ENCODE measurements at places on chromosomes 6 and 20.

DNA sequence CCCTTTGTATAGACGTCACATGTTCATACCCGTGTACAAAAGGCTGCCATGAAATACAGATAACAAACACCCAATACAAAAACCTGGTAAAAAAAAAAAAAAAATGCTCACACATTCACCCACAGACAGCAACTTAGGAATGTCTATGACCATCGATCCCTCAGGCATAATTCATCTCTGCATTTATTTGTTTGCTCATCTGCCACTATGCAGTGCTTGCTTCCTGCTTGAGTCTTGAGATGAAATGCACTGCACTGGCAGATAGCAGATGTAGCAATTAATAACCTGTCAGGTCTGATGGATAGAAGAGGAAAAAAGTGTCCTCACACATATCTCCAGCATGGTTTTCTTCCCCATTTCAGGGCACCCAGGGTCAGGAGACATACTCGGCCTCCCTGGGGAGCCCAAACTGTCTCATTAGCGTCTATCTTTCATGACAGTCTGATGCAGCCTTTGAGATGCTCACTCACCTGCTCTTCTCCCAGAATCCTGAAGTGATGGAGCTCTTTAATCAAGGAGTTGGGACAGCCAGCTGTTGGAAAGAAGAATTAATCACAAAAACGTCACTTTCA lies 295.1 kb upstream of the AGPAT4 start:
- DNase-seq: no peak

- DNase-seq: no peak
Observed at GRCh38 chr6:154696661-154697060, 36.6 kb upstream of the SCAF8 start.

GRCh38 chr6:29813809-29814208 lies 13.8 kb upstream of the HLA-G start:
- DNase-seq: no peak

- no peak for DNase-seq
Observed at GRCh38 chr20:49356676-49357075, 78.8 kb upstream of the ZNFX1 start.

- no peak for DNase-seq
Observed at GRCh38 chr6:159152041-159152440, 17.2 kb upstream of the FNDC1 start.

GRCh38 chr20:10521068-10521831 lies 86.1 kb downstream of the SLX4IP start:
- DNase-seq: no peak

DNA sequence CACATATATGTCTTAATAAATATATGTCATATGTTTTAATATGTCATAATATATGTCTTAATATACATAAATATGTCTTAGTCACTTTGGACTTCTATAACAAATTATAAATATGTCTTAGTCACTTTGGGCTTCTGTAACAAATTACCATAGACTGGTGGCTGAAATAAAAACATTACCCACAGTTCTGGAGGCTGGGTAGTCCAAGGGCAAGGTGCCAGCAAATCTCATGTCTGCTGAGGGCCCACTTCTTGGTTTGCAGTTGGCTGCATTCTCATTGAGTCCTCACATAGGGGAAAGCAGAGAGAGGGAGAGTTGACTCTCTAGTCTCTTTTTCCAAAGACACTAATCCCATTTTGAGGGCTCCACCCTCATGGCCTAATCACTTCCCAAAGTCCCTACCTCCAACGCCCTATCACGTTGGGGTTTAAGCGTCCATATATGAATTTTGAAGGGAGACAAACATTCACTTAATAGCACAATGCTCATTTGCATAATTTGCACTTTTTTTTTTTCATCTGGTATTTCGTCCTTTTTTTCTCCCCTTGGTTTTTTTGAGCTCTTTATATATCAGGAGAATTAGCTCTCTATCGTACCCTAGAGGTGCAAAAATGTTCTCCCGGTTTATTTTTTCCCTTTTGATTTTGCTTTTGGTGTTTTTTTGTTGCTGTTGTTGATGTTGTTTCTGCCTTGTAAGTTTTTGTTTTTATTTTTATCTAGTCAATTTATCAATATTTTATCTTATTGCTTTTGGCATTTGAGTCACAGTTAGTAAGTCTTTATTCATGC lies 266.4 kb downstream of the PLCB1 start:
- no peak for DNase-seq

DNA sequence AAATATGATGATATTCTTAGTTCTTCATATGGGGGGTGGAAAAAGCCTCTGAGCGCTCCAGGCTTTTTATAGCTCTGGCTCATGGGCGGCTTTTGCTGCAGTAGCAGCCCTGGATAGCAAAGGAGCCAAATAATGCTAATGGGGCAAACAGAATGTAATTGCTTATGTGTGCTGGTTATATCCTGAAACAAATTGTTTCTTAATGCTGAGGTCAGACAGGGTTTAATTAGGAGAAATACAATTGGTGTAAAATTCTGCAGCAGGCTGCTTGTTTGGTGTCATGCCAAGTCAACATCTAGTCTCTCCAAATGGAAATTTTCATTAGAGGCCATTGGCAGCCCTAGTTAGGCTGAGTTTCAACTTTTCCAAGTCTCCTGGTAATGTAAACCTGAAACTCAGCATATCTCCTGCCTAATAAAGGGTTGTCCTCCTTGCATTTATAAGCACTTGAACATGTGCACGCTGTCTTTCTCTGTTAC lies 530.1 kb upstream of the NOX3 start:
- DNase-seq: peak; percentile 54

DNA sequence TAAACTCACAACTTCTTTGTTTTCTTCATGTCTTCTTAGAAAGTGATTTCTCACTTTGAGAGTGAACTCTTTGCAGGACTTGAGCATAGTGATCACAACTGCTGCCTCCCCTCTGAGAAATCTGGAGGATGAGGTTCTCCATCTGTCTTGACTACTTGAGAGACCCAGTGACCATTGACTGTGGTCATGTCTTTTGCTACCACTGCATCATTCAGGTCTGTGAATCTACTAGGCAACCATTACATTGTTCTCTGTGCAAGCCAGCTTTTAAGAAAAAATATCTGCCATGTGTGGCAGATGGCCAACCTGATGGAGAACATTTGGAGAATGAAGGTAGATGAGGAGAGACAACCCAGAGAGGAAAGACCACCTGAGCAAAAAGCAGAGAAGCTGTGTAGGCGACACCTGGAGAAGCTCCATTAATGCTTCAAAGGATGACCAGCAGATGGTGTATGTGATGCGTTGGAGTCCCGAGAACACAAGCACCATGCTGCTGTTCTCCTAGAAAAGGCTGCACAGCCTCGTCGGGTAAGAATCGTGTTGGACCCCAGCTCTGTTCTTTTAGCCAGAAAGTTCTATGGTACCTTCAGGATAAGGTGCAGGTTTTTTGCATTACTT lies 25.1 kb upstream of the TRIM26 start:
- DNase-seq: no peak

- no peak for DNase-seq
Observed at GRCh38 chr6:26304797-26305640, 60.0 kb upstream of the BTN3A2 start.

GRCh38 chr20:20358801-20359200 lies 9.1 kb upstream of the INSM1 start:
- no peak for DNase-seq

DNA sequence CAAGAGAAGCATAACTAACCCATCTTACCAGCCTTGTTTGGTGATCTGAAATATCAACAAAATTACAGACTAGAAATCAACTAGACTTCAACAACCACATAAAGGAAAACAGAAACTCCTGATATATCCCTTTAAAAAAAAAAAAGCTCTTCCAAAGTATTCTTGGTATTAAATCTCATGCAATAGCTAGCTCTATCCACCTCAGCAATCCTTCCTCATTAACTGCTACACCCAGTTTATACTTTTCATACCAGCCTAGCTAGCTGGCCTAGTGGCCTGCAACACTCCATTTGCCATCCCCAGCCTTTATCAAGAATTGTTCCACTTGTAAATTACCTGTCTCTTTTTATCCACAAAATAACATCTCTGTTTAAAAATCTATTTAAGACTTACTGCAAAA lies 69.0 kb downstream of the BACH2 start:
- no peak for DNase-seq

GRCh38 chr6:34839666-34840352 lies 47.9 kb downstream of the BLTP3A start:
- DNase-seq: no peak

DNA sequence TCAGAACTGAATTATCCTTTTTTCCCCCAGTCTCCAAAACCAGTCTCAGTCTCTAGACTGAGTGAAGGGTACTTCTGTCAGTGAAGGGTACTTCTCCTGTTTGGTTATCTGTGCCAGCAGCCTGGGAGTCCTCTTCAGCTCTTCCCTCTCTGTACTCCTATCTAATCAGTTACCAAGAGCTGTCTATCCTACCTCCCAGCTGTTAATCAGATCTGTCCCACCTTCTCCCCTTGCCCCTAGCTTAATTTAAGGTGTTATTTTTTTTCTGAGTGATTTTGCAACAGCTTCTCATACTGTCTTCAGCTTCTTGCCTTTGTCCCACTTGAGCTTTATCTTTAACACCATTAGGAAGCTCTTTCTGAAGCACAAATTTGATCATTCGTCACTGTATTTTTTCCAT lies 491.9 kb upstream of the SOX4 start:
- no peak for DNase-seq

- DNase-seq: no peak
Observed at GRCh38 chr6:25478973-25479372, 173.0 kb upstream of the SCGN start.

DNA sequence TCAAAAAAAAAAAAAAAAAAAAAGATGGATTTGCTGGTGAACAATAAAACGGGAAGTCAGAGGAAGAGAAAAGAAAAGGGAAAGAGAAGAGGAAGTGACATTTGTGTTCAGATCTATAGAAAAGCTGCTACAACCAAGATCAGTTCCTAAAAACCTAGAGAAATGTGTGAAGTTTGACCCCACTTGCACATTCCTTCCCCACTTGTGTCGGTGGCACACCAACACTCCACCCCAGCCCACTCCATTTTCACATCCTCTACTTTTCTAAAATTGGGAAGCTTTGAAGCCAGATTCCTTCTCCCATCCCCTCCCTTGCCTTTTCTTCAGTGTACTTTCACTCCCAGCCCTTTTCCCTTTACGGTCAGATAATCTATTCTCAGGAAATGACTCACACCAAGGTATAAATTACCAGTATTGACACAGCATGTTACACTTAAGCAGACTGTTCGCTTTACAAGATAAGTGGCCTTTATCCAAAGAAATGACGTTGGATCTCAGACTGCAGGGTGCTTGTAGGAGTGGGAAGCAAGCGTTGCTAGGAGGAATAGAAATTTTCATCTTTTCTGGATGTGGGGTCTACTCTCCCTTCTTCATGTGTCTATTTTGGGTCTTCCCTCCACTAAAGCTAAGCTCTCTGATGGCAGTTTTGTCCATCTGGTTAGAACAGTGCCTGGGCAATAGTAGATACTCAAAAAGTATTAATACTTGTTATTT lies 92.5 kb upstream of the ADGRF1 start:
- DNase-seq: no peak

- DNase-seq: no peak
Observed at GRCh38 chr20:25584905-25585704, at the start of gene NINL. NINL (minus strand) TSS chr20:25585531; CDS start chr20:25526587, 58,944 bp downstream.

GRCh38 chr6:145428706-145429105 lies 306.6 kb downstream of the EPM2A start:
- DNase-seq: no peak

GRCh38 chr6:43159599-43159998 lies 11.5 kb upstream of the SRF start:
- DNase-seq: no peak

DNA sequence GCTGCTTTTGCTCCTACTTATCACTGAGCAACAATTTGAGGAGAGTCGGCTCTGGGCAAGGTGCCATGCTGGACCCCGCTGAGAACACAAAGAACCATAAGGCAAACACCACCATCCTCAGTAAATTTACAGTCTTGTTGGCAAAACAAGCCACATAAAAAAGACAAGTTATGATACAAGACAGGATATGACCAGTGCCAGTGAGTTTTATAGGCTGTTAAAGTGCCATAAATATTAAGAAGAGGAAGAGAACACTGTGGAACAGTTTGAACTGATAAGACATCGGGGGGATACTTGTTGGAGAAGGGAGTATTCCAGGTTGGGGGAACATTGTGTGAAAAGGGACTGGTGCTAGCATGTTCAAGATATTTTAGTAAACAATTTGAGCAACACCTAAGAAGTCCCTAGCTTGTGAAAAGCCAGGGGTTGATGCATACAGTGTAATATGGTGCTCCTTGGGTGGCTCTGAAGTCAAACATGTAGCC lies 25.3 kb upstream of the RIPOR2 start:
- no peak for DNase-seq

GRCh38 chr6:46777476-46778346 lies 15.5 kb upstream of the MEP1A start:
- DNase-seq: no peak

DNA sequence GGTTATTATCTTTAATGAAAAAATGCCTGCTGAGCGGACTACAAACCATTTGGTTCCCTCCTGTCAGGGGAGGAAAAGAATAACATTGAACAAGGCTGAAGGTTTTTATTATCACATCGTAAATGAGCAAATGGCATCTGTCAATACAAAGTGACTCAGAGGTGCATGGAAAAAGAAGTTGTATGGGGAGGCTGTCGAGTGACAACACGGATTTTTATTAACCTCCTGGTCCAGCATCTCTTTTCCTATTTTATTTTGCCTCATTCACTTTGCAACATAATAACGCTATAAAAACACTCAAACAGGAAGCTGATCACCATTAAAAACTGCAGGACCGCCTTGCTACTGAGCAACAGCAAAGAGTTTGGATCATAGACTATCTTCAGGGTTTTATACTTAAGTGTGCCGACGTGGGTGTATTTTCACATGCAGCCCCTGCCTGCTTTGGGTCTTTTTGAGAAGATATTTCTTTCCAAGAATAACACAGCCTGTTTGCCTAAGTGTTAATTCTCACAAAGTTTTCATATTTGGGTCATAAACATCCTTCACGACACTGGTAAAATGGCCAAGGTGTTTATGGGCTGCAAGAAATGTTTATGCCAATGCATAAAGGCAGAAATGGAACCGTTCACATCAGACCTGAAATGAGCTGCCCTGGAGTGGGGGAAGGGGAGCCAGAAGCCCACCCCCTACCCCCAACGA lies 132.1 kb upstream of the SALL4 start:
- no peak for DNase-seq

- DNase-seq: no peak
Observed at GRCh38 chr20:45892049-45892825, 1.1 kb downstream of the CTSA start.
